Hindlimb muscle (tissue), 1 donor: ENCODE measurements at places on chromosomes 7 and 10.

DNA sequence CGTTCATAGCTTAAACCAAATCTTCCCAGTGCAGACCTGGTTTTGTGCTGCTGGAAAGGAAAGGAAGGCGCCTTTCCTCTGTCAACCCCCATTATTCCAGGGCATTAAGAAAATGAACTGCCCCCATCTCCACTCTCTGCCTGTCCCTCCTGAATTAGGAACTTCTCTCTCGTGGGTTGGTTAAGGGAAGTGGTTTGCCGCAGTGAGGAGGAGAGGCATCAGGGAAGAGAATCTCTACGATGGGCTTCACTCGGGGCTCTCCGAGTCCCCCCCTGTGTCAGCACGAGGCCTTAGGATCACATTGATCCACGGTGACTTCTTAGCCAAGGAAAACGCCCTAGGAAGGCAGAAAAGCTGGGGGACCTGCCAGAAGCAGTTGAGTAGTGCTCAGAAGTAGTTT, 53.9 kb upstream of the LYZL2 start:
- no peak for DNase-seq

DNA sequence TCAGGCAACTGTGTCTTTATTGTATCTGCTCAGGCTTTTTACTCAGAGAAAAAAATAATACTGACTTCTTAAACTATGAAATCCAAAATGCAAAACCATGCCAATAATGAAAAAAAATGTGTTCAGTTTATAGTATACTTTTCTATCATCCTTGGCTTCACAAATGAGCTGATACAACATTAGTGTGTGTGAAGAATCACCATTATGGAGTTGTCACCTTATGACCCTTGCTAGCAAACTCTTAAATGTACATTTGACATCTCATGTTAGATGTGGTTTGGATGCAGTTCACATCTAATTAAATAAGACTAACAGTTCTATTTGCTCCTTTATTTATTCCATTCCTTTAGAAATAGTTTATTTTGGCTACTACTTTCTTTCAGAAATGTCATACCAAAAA, 4.2 kb upstream of the OR2A2 start:
- DNase-seq = no peak

DNA sequence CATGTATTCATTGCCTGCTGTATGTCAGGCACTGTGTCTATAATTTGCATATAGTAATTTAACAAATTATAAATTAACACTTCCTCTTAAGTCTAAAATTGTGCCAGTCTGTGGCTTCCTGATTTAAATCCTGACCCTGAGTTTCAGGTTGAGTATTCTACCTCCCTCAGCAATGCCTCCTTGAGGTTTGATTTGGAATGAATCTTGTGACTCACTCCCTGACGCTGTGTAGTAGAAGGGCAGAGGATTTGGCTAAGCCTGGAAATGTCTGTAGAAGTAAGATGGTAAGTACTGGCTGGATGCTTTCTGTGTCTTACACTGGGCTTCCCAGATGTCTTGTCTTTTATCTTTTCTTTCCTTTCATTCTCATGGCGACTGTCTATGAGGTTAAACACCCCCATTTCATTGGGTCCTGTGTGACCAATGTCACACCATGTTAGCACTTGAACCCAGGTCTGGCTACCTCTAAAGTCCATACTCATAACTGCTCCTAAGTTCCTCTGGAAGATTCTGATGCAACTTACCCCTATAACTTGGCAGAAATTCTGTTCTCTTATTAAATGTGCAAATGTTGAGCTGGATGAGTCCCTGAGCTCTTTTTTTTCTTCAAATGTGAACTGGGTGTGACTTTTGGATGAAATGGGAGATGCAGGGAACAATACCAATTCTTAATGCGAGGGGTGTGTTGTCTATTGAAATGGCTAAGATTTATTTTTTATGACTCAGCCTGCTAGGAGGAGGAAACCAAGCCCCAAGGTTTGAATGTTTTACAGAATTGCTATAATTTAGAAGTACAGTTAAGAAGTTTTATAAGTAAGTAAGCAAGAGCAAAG, 48.5 kb downstream of the PLCE1 start:
- DNase-seq = peak; percentile 60

DNA sequence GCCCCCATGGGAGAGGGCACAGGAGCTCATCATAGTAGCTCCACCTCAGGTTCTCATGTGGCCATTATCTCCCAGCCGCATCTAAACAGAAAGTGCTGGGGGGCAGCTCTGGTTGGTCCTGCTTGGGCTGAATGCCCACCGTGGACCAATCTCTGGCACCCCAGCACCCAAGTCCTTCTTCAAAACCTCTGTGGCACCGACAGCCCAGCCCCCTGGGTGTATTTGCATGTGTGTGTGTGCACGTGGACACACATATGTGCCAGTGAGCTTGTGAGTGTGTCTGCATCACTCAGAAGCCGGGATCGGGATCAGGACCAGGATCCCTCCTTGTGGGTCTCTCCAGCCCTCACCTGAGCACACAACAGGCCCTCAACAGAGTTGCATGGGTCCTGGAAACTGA, 68.2 kb downstream of the ALOX5 start:
- no peak for DNase-seq

GRCh38 chr10:15227611-15228372, 59.3 kb upstream of the NMT2 start:
- DNase-seq = no peak

DNA sequence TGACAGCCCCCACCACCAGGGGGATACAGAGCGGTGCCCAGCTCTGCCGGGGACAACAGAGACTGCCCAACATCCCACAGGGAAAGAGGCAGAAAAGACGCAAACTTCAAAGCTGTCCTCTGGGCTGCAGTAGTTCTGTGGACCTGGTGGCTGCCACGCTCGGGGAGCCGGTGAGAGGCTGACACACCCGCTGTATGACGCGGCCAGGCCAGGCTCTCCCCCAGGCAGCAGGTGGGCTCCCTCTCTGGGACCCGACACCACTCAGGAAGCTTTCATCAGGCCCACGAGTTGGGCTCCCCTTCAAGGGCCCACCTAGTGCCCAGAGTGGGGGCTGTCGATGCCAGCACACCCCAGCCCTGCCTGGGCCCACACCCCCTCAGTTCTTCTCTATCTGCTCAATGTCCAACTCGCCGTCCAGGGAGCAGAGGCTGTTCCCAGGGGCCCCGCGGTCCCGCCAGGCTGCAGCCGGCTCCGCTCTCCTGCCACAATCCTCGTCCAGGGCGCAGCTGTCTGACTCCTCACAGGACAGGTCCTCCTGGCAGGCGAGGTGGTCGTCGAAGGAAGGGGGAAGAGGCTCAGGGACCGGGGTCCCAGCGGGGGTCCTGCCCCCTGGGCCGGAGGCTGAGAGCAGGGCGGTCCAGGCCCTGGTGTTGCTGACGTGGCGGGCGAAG, 121.2 kb downstream of the FAM53B start:
- no peak for DNase-seq

GRCh38 chr10:74189999-74190421, 39.0 kb downstream of the ADK start:
- peak; percentile 26 for DNase-seq

GRCh38 chr7:35032166-35032565, 5.1 kb downstream of the DPY19L1 start:
- no peak for DNase-seq

- no peak for DNase-seq
Observed at GRCh38 chr7:7584653-7585052, 18.0 kb downstream of the MIOS start.

DNA sequence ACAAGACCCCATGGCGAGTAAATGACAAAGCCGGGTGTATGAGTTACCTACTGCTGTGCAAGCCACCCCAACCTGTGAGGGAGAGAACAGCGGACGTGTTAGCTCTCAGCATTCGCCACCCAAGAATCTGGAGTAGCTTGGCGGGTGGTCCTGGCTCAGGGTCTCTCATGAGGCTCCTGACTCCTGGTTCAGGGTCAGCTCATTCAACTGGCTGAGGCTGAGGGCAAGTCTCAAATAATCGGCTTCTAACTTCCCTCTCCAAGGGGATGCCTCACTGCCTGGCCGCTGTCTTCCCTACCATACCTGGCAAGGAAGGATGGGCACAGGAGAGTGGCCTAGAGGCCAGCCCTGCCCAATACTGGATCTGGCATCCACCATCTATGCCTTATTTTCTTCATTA, 94.2 kb downstream of the HTR5A start:
- no peak for DNase-seq

- DNase-seq = no peak
Observed at GRCh38 chr7:255038-255435, 34.9 kb upstream of the FOXL3 start.

- no peak for DNase-seq
Observed at GRCh38 chr7:39434012-39434411, 132.2 kb upstream of the YAE1 start.

GRCh38 chr7:87000344-87000743, 59.1 kb downstream of the ELAPOR2 start:
- peak; percentile 15 for DNase-seq
